ENCODE measurements at places on chromosomes 16 and 17.

GRCh38 chr17:79808763-79809529, 12.1 kb upstream of the CBX8 start:
- no peak for DNase-seq

DNA sequence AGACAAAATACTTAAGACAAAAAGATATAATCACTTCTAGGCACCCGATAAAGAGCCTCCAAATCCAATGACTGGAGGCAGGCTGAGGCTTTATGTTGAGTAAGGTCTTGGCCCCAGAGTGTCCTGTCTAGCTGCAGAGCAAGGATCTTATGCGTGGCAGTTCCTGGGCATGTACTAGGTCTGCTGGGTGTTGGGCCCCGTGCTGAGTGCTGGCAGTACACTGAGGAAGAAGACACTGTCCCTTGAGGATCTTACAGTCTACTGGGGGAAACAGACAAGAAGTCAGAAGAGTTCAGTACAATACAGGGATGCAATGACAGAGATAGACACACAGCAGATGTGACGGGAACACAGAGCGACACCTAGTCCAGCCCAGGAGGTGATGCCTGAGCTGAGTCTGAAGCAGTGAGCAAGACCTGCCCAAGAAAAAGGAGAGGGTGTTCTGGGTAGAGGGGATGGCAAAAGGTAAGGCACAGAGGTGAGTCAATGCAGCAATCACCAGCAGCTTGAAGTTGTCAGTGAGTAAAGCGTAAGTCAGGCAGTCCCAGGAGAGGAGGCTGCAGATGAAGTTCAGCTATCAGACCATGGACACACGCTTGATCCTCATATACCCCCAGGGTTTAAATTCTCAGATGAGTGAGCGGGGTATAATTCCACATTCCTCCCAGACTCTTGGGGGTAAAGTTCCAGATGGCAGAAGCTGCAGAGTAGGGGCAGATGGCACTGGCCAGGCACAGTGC, 18.1 kb downstream of the MAP3K14 start:
- DNase-seq: no peak

- DNase-seq: no peak
These were observed 4.8 kb upstream of the GLG1 start for GRCh38 chr16:74611721-74612120.

DNA sequence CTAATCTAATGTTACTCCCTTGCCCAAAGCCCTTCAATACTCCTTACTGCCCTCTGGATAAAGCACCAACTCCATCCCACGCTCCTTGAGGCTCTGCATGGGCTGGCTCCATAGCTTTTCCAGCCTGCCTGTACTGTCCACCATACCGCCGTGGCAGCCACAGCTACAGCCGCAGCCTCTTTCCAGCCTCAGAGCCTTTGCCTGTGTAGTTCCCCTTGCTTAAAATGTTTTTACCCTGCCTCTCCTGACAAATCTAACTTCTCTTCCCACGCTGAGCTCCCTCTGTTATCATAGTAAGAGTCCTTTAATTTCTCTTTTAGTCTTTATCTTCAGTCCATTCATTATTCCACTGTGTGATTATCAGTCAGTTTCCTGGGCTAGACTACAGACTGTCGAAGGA, 22.0 kb downstream of the TEX14 start:
- no peak for DNase-seq

DNA sequence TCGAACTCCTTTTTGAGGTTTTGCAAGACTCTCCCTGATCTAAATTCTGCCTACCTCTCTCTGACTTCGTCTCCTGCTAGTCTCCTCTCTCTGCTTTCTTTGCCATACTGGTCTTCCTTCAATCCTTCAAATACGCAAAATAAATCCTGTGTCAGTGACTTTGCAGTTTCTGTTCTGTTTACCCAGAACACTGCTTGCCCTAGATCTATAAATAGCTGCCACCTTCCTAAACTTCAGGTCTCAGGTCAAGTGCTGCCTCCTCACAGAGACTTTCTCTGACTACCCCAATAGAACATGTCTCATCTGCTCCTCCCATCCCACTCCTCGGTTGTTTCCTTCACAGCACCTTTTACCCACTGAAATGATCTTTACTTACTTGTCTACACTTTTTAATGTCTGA, 78.9 kb downstream of the TRIM37 start:
- DNase-seq: no peak

- no peak for DNase-seq
These were observed 398 bp downstream of the LGALS9 start for GRCh38 chr17:27631411-27631760.

- DNase-seq: no peak
These were observed 4.5 kb downstream of the RANBP10 start for GRCh38 chr16:67801883-67802282.

DNA sequence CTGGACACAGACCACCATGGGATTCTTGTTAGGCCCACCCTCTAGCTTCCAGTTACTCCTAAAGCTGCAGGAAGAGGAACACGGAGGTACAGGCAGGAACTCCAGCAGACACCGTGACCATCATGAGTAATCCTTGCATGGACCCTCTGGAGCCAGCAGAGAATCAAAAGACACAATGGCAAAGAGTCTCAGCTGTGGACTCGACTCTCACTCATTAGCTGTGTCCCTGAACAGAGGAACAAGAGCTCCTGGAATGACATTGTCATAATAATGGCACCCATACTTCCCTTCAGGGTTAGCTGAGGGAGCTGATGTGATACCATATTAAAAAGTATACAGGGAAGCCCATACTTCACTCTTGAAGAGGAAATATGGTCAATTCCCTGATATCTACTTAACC, 176.3 kb upstream of the ASIC2 start:
- DNase-seq: no peak

- no peak for DNase-seq
These were observed 56.0 kb downstream of the RAP1GAP2 start for GRCh38 chr17:2852221-2852620.

- DNase-seq: peak; percentile 27
These were observed 25.9 kb downstream of the CYB561 start for GRCh38 chr17:63419949-63420867.

GRCh38 chr16:19997734-19998133, 76.0 kb downstream of the GPR139 start:
- DNase-seq: no peak

DNA sequence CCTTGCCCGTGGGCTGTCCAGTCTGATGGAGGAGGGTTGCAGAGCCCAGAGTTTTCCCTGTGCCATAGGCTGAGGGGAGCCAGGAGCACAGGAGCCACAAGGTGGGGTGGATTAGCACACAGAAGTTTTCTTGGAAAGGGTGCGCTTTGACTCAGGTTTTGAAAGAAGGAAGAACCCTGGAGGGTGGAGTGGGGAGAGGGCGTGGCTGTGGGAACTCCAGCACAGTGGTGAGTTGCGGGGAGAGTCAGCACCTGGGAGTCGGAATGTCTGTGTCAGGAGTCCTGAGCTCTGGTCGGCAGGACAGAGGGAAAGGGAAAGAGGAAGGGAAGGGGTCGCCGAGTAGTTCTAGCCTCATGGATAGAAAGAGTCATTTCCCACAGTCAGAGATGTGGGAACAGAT, 8.9 kb upstream of the KRT14 start:
- no peak for DNase-seq

DNA sequence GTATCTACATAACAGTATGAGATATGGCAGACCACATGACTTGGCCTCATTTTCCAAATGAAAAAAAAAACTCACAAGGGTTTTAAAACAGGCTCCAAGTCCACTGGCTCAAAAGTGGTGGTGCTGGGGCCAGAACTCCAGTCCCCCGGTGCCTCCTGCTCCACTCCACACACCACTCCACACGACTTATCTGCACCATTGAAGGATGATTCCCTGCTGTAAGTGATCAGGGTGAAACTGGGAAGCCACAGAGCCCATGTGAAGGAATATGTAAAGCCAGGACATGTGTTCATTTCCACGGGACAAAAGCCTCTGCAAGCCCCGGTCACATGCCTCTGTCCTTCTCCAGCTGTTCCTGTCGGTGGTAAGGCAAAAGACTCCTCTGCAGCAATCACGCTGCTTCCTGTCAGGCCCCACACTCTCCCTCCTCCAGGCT, 97.2 kb downstream of the ZNF18 start:
- DNase-seq: no peak

- no peak for DNase-seq
These were observed 113.2 kb downstream of the SOX9 start for GRCh38 chr17:72233986-72234385.

DNA sequence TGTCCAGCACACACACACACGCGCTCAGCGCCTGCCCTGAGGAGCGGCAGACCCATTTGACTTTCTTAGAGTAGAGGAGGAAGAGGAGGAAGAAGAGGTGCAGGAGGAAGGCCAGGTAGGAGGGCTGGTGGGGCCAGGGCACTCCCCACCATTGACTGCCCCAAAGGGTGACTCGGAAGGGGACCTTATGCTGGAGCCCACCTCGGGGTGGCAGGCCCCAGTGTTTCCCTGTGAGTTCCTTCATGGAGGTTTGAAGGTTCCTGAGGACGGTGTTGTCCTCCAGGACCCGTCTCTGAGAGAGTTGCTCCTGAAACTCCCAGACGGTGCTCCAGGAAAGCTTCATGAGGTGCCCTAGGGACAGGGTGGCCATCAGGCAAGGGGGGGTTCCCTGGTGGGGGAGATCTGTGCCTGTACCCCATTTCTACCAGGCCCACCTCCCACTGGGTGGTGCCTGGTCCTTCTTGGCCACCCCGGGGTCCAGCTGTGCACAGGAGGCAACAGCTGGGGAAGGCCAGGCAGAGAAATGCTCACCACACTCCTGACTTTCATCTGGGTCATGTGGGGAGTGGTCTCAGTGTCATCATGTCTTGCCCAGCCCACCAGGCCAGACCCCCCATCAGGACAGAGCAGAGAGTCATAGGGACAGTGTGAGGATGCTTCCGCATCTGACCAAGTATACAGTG, 89.5 kb downstream of the TNFRSF13B start:
- no peak for DNase-seq

- peak; percentile 50 for DNase-seq
These were observed 3.2 kb downstream of the CCR7 start for GRCh38 chr17:40561871-40562611.

Data from T-helper 9 cell (primary cell).